Upper lobe of left lung (tissue), 6 donors: ENCODE measurements at places on chromosomes 11 and 22. TPM values are rescaled to one million over a fixed set of nuclear protein-coding genes. Genes with fewer than 3 reads are reported as not detected.

Gene APOA1
- 14.0 TPM for total RNA-seq

Gene P2RY6
- total RNA-seq: 0.55 TPM

Gene CDKN1C
- 71.9 TPM for total RNA-seq

Gene HSPB2
- 2.5 TPM for total RNA-seq

Gene KCNJ4
- total RNA-seq: not detected

Gene NAALAD2
- total RNA-seq: 2.1 TPM

Gene RAB38
- 7.1 TPM for total RNA-seq

Gene PNPLA2
- total RNA-seq: 173 TPM

Gene VWCE
- total RNA-seq: 10.5 TPM

Gene OR51B4
- not detected for total RNA-seq

Gene MRGPRX4
- total RNA-seq: not detected

Gene MS4A15
- 110 TPM for total RNA-seq

Gene ZNF214
- total RNA-seq: 9.0 TPM
